ENCODE measurements at places on chromosomes 1 and 21. TPM values are rescaled to one million over a fixed set of nuclear protein-coding genes. Genes with fewer than 3 reads are reported as not detected.

DNA sequence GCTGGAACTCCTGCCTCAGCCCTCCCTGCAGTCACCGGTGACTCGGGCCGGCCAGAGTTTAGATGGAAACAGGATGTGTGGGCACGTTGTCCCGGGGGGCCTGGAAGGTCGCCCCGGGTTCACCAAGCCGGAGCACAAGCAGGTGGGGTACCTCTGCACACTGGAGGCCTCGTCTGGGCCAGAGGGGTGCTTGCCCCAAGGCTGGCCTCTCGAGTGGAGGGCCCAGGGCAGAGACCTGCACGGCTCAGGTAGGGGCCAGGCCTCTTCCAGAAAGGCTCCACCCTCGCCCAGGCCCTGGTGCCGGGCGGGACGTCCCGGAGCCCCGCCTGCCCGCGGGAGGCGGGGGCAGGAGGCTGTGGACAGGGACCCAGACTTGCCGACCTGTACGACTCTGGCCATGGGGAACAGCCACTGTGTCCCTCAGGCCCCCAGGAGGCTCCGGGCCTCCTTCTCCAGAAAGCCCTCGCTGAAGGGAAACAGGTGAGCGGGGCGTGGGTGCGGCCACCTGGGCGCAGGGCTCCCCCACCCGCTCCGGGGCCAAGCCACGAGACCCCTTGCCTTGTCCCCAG lies at the start of gene PLEKHN1:
Gene PLEKHN1 (plus strand): TSS at position 348 of the 569 bp plus-strand sequence. CDS start 50 bp downstream, at position 398.
- DNase-seq: peak; percentile 76

DNA sequence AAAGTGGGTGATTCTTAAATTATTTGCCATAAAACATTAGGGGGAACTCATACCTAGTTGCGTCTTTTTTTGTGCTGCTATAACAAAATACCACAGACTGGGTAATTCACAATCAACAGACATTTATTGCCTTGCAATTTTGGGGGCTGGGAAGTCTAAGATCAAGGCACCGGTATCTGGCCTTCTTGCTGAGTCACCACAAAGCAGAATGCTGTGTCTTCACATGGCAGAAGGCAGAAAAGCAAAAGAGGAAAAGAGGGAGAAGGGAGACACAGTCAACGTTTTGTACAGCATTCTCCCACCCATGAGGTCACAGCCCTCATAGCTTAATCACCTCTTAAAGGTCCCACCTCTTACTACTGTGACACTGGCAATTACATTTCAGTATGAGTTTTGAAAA lies 291.0 kb downstream of the CHRM3 start:
- DNase-seq: no peak

GRCh38 chr1:153261281-153262069 lies 2.0 kb downstream of the LORICRIN start:
- no peak for DNase-seq

DNA sequence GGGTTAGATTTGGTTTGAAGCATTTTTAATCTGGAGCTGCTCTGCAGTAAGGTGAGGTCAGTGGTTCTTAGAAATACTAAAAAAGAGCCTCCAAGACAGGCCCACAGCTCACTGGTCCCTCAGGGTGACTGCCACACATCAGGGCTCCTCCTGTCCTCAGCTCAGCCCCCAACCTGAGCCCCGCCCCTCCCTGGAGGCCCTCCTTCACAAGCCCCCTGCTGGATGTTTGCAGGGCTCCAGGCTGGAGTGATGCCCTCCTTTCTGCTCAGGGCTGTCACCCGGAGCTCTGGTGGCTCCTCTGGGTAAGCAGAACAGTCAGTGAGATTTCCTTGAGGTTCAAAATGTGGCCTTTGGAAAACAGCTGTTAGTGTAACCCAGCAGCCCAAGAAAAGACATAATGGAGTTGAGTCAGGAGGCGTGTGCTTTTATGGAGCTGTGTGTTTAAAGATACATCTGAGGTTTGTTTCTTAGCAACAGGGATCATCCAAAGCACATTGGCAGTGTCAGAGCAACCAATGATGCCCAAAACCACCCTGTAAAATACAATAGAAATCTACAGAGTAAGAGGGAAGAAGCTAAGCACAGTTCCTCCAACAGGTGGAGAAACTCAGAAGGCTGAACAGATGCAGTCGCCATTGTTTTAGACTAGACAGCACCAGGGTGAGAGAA lies 21.4 kb downstream of the STUM start:
- peak; percentile 23 for DNase-seq

GRCh38 chr1:172266528-172267174 lies 153.8 kb upstream of the C1orf105 start:
- DNase-seq: no peak

DNA sequence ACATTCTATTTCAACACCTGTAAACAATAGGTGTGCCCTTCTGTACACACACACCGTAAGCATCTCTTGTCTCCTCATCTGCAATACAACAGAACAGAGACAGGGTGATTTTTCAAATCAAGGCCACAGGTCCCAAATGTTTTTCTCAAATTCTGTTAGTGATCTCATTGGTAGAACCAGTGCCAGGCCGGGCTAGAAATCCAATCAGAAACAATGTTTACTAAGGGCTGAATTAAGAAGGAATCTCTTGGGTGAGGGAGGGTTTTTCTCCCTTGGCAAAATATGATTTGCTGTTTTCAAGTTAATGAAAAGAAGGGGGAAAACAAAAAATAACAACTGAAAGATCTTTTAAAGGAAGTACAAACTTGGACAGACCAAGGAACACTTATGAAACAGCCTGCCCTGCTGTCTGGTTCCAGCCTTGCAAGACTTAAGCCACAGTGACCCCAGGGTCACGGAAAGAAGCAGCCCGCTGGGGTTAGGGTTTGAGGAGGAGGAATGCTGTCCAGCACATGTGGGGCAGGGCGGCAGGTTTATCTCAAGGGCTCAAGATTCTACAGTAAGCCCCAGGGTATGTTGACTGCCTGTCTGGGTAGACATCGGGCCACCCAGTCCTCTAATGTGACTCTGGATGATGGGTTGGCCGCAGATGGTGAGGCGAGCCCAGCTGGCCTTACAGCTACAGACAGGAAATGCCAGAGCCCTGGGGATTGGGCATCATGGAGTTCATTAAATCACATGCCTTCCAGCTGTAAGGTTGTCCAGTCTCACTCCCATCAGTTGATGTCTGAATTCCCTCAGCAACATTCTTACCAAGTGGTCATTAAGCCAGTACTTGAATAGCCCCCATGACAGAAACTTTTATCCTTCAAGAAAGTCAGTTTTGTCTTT lies 73.3 kb upstream of the SLC44A3 start:
- DNase-seq: no peak

DNA sequence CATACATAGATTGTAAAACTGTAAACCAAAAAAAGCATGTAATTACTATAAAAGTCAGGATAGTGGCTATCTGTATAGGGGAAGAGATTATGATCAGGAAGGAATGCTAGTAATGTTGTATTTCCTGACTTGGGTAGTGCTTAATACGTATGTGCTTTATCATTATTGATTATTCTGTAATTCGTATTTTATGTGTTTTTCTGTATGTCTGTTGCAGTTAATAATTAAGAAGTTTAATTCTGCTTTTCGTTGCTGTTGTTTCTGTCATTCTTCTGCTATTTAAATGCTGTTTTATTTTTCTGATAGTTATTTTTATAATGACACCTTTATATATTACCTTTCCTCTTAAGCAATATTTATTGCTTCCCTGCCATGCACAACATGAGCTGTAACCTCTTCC lies 29.3 kb upstream of the TRIM33 start:
- peak; percentile 71 for DNase-seq

- peak; percentile 84 for DNase-seq
Observed at GRCh38 chr1:204198348-204199340, 2.4 kb upstream of the KISS1 start.

DNA sequence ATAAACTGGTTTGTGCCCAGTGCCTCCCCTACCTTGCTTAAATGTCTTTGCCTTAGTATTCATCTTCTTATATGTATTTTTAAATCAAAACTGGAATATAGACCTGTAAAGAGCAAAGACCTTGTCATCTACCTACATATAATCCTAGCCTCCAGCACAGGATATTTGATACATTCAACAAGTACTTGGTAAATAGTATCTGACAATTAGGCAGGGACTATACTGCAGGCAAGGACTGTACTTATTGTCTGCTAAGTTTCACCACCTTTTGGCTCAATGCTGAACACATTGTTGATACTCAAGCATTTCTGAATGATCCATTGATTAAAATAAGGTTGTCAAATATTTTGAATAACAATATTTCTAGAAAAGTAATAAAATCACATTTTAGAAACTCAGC lies 96.4 kb downstream of the PKN2 start:
- no peak for DNase-seq

GRCh38 chr1:112457955-112458354 lies 50.8 kb upstream of the WNT2B start:
- no peak for DNase-seq

Gene RGS16
- total RNA-seq: 5.1 TPM

Gene MORC3
- 6.8 TPM for total RNA-seq

Gene CALML6
- 0.91 TPM for total RNA-seq

Gene SELL
- total RNA-seq: 2.0 TPM

Gene ACKR1
- total RNA-seq: not detected

Gene LDLRAD2
- total RNA-seq: 0.56 TPM
